CD4-positive, alpha-beta memory T cell (primary cell): ENCODE measurements at places on chromosomes 1 and 21. TPM values are rescaled to one million over a fixed set of nuclear protein-coding genes. Genes with fewer than 3 reads are reported as not detected.

WLS gene
- not detected for total RNA-seq

NPHS2 gene
- total RNA-seq = not detected

SMYD3 gene
- 19.5 TPM for total RNA-seq

DNA sequence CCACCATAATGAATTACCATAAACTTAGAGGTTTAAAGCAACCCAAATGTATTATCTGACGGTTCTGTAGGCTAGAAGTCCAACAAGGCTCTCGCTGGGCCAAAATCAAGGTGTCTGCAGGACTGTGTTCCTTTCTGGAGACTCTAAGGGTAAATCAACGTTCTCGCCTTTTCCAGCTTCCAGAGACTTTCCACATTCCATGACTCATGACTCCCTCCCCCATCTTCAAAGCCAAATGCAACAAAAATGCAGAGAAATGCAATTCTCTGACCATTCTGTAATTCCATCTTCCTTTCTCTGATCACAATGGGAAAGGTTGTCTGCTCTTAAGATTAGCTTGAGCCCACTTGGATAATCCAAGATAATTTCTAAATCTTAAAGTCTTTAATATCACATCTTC is 287.1 kb downstream of the LTN1 start:
- no peak for DNase-seq

- DNase-seq = no peak
Observed at GRCh38 chr1:222054416-222054815, 312.5 kb upstream of the DUSP10 start.

DNA sequence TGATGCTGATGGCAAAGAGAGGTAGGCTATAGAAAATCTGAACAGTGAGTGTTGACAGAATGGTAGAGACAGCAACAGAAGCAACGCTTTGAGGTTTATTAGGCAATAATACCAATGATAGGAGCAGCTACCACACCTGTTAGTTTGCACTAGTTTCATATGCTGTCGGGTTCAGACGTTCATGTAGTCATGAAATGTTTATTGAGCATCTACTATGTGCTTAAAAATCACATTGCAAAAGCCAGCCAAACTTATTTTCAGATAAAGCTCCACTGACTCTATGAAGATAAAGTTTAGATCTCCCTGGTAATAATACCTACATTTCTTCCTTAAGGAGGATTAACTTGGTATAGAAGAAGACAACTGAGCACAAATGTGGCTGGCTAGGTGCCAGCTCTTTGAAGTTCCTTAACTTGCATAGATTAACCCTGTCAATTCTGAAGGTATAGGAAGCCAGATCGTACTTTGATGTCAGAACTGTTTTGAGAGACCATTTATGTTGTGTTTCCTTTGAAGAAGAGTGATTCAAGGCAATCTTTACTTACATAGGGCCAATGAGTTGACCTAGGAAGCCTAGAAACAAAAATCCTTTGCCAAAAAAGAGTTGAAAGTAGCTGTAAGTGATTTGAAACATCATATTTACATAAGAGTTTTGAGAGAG is 71.5 kb downstream of the DISP1 start:
- no peak for DNase-seq

DNA sequence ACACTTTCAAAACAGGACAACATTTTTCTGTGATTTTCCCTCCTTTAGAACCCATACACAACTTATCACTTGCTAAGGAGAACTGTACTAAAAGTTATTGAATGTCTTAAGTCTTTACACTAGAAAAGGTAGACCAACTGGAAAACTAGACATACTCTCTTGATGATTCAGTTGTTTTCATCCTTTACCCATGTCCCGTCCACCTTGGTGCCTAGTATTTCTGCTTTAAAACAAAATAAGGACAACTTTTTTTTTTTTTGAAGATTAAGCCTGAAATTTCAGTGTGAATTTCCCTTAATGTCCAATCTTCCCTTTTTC is 4.5 kb downstream of the CDKN2C start:
- DNase-seq = no peak

DNA sequence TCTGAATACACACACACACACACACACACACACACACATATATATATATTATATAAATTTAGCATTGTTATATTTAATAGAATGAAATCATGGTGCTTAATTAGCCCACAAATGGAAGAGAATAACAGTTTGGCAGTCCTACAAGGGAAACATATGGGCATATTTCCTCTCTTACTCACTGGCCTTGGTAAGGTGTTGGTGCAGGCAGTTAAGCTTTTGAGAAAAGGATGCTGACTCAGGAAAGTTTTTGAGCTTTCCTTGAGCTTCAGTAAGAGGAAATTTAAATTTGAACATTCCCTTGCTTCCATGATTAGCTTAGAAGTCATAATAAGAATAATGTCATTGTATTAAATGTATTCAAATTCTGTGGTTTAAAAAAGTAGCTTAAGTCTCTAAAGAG is 37.0 kb upstream of the B3GALT5 start:
- no peak for DNase-seq

GRCh38 chr1:185645162-185645640 is 89.0 kb upstream of the HMCN1 start:
- DNase-seq = no peak

- DNase-seq = no peak
Observed at GRCh38 chr1:238955934-238956333, 430.4 kb upstream of the CHRM3 start.

GRCh38 chr1:226309398-226310244 is 657 bp upstream of the LIN9 start:
- DNase-seq = no peak
